Stimulated activated CD8-positive, alpha-beta memory T cell treated with anti-CD3 and anti-CD28 coated beads, Interleukin-4, amount 100 ng/mL, for 4 hours (primary cell): ENCODE measurements at places on chromosomes 3 and 15.

GRCh38 chr15:63942486-63943365 is 103.6 kb downstream of the DAPK2 start:
- no peak for DNase-seq

DNA sequence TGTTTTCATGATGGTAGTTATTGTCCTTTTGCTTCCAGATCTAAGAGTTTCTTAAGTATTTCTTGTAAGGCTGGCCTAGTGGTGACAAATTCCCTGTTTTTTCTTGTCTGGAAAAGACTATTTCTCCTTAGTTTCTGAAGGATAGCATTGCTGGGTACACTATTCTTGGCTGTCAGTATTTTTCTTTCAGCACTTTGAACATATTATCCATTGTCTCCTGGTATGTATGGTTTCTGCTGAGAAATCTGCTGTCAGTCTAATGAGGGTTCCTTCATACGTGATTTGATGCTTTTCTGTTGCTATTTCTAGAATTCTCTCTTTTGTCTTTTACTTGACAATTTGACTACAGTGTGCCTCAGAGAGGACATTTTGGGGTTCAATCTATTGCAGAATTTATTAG is 134.3 kb downstream of the CGGBP1 start:
- no peak for DNase-seq

DNA sequence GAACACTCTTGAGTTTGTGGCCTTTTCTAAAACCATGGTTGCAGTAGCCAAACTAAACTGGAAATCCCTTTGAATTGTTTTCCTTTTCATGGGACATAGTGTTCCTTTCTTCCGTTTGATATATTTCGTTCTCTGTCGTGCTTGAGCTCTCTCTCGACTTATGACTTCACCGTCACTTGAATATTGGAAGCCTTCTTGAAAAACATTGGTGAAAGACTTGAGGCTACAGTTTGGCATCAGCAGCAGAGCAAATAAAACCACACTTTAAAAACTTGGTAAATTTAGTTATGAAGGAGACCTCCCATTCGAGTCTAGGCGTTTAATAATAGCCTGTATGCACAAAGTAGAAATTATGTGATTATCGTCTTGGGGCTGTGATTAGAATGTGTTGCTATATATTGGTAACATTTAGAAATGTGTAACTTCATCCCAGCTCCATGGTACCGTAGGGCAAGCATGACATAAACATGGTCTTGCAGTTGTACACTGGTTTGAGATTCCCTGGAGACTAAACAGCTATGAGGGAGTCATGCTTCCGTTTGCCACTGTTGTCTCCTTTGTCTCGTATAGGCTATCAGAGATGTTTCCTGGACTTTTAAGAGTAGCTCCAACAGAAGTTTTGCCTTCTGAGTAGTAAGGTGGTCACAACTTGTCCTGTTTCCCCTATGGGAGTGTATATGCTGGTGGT is 122.3 kb downstream of the PTPRG start:
- DNase-seq = no peak

DNA sequence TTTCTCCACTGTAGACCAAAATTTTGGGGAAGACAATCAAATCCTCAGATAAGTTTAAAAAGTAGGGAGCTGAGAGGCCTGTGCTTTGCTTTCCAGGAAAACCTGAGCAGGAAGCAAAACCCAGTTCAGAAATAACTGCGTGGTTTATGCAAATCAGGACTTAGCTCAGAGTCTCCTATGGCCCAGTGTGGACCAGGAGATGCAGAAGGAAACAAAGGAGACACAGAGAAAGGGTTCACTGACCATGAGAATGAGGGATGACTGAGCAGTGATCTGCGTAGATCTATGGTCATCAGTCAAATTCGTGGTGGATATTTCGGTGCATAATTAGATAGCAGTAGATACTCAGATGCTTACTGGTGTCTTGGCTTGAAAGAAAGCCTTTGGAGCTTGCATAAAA is 196.6 kb downstream of the TPRG1 start:
- DNase-seq = no peak

- DNase-seq = no peak
Measured at GRCh38 chr15:89673165-89673512, 6.0 kb downstream of the PLIN1 start.

- no peak for DNase-seq
Measured at GRCh38 chr3:37504583-37505357, 330.4 kb upstream of the LRRFIP2 start.

GRCh38 chr3:195285372-195285771 is 14.4 kb upstream of the XXYLT1 start:
- DNase-seq = no peak
